Sciatic nerve (tissue), 2 donors: ENCODE measurements at places on chromosomes 4 and X.

DNA sequence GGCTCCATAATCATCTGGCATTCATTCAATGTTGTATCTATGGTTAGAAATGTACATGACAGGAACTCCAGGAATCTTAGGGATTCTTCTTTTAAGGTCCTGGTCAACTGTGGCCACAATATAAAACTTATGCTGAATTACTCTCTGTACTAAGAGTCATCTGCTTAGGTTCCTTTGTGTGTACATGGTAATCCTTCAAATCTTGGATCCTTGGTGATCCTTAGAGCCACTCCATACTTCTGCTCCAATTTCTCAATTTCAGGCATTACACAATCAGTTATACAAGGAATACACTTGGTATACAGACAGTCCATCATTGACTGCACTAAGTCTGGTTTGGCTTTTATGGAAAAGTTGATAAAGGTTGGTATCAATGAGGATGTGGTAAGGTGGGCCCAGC, 5.8 kb downstream of the SRD5A3 start:
- DNase-seq: no peak

GRCh38 chrX:29215251-29215650, 628.0 kb downstream of the IL1RAPL1 start:
- no peak for DNase-seq

DNA sequence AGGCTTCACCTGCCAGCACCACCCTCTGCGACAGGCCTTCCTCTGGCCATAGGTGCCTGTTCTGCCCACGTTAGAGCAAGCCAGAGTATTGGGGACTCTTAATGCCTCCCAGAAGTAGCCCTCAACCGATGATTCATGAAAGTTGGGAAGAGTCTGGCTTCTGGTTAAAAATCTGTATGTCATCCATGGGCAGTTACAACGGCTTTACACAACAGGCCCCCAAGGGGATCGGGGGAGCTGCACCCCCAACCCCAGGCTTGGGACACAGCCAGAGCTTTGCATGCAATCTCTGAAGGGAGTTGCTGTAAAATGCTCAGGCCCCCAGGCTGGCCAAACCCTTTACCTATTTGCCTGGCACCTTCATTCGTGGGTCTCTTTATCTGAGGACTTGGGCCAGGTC, 5.4 kb upstream of the CYTL1 start:
- no peak for DNase-seq

DNA sequence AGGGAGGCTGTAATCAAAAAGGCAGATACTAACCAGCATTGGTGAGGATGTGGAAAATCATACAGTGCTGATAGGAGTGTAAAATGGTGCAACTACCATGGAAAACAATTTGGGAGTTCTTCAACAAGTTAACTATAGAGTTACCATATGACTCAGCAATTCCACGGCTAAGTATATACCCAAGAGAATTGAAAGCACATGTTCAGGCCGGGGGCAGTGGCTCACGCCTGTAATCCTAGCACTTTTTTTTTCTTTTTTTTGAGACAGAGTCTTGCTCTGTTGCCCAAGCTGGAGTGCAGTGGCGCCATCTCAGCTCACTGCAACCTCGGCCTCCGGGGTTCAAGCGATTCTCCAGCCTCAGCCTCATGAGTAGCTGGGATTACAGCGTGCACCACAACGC, 15.0 kb upstream of the CD99L2 start:
- no peak for DNase-seq

DNA sequence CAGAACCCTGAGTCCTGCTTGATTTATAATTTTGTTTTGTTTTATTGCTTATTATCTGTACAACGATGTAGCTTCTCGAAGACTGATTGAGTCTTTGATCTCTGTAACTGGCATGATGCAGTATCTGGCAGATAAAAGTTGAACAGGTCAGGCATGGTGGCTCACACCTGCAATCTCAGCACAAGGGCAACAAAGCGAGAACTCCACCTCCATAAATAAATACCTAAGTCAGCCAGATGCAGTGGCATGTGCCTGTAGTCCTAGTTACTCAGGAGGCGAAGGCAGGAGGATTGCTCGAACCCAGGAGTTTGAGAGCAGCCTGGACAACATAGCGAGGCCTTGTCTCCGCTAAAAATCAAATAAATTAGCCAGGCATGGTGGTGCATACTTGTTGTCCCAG, 15.7 kb upstream of the WDR19 start:
- DNase-seq: no peak

DNA sequence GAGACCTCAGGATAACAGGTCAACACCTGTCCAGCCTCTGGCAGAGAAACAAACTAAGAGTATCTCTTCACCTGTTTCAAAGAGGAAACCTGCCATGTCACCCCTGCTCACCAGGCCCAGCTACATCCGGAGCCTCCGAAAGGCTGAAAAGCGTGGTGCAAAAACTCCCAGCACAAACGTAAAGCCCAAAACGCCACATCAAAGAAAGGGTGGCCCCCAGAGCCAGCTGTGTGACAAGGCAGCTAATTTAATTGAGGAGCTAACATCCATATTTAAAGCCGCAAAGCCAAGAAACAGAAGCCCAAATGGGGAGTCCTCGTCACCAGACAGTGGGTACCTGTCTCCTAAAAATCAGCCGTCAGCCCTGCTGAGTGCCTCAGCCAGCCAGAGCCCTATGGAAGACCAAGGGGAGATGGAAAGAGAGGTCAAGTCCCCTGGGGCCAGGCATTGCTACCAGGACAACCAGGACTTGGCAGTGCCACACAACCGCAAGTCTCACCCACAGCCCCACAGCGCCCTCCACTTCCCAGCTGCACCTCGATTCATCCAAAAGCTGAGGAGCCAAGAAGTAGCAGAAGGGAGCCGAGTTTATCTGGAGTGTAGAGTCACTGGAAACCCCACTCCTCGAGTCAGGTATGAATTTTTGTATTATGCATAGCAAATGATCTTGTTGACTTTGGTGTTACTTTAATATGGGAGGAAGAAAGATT, 15.1 kb downstream of the PALLD start:
- no peak for DNase-seq

- no peak for DNase-seq
Measured at GRCh38 chr4:128244379-128244778, 43.2 kb downstream of the PGRMC2 start.

DNA sequence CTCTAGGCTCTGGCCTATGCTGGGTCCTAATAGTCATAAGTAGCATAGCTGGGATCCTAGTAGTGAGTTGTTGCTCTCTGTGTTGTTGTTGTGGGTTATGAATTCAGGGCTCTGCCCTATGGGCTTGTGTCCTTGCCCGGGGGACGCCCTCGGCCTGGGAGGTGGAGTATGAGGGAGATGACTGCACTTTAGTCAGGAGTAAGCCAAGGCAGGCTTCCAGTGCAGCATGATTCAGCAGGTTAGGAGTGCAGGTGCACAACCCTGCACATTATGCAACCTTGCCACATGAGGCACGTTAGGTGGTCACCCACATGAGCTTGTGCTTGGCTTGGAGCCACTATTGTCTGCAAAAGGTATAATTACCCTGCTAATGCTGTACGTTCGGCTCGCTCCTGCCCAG, 58.4 kb upstream of the CCDC149 start:
- no peak for DNase-seq

DNA sequence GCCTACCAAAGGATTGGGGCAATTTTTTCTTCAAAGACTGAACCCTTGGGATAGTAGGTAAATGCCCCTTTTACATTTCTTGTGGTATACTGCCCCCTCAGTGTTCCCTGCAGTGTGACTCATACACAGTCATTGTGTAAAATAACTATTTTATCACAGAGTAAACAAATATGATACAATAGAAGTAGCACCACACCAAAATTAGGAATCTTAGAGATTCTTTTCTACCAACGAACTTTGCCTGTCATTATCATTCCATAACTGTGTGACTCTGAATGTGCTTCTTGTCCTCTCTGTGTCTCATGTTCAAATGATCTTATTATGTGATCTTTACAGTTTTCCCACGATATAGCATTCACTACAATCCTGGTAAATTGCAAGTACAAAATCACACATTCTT, 517.0 kb downstream of the ZIC3 start:
- no peak for DNase-seq

DNA sequence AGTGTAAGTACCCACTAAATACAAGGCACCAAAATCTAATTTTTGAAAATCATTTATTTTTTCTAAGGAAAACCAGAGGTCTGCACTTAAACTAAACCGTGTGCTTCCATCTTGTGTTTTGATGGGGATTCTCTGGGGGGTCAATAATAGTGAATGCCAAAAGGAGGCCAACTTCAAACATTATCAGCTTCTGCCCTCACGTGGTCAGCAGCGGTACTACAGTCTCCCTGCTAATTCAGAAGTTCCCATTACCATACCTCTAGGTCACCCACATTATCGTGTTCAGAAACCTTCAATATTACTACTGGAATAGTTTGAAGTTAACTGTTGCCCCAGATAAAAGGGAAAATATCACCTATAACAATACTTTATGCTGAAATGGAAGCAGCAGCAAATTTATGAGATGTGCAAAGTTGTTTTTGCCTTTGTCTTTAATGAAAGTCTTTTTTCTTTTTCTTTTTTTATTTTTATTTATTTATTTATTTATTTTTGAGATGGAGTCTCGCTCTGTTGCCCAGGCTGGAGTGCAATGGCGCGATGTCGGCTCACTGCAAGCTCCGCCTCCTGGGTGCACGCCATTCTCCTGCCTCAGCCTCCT, 17.3 kb downstream of the CTPS2 start:
- DNase-seq: peak; percentile 78

DNA sequence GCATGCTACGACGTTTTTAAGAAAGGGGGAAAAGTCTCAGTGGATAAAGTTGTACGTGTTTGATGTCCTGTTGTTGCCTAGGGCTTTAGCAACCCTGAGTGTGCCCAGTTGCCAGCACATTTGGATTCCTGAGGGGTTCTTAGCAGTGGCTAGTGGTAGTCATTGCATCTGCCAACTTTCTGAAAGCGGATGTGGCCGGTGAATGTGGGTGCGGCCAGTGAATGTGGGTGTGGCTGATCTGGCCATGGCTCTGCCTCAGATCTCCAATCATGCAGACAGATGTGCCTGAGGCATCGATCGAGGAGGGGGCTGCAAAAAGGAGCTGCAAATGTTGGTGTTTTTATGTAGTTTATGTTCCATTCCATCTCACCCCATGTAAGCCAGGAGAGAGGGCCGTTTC, 41.5 kb upstream of the FAT1 start:
- DNase-seq: peak; percentile 68

GRCh38 chrX:5683996-5684395, 544.7 kb downstream of the NLGN4X start:
- no peak for DNase-seq

DNA sequence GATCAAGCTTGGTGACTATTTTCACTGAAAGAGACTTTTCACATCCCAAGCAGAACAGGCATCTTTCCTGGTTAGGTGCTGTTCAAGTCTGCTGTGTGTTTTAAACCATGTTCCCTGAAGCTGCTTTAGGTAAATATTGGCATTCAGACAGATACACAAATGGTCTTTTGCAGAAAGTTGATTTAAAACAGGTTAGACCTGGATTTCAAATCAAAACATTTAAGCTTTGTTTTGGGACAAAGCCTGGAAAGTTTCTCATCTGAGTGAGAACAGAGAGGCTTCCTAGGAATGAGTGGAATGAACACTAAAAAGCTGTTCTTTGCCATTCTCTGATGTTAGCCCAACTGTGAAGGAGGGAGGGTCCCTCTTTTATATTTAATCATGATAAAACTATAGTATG, 10.1 kb downstream of the ANXA3 start:
- DNase-seq: no peak

DNA sequence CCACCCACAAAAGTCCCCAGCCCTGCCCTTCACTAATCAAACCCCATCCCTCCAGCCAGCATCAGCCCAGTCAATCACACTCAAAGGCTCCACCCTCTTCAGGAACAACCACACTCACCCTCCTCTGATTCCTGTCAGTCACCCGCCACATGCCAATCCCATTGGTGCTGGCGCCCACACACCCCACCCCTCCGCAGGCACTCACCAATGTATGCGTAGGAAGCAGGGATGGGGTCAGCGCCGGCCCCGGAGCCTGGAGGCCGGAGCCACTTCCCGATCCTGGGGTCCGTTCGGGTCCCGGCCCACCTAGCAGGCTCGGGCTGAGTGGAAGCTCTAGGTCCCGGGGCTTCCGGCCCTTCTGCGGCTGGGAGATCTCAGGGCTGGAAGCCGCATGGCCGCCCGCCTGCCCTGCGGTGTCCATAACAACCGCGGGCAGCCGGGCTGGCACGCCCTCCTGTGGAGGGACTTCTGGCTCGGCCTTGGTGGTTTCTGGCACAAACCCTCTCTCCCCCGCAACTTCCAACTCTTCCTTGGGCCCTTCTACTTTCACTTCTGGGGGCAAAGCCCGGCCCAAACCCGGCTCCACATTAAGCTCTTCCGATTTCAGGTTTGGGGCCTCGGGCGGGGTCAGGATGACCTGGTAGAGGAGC, 7.9 kb upstream of the CFP start:
- no peak for DNase-seq

DNA sequence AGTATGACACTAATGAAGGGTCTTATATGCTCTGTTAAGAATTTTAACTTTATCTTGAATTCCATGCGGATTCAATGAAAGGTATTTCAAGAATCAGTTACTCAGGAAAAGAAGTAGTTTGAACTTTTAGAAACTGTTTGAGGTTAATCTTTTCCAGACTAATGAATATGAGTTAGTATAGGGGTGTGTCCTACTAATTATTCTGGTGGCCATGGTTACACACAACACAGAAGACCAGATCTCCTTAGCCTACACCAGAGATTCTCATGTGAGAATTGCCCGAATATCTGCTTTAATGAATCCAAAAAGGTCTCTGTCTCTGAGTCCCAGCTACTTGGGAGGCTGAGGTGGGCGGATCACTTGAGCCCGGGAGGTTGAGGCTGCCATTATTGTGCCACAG, 100.4 kb downstream of the MMRN1 start:
- no peak for DNase-seq

DNA sequence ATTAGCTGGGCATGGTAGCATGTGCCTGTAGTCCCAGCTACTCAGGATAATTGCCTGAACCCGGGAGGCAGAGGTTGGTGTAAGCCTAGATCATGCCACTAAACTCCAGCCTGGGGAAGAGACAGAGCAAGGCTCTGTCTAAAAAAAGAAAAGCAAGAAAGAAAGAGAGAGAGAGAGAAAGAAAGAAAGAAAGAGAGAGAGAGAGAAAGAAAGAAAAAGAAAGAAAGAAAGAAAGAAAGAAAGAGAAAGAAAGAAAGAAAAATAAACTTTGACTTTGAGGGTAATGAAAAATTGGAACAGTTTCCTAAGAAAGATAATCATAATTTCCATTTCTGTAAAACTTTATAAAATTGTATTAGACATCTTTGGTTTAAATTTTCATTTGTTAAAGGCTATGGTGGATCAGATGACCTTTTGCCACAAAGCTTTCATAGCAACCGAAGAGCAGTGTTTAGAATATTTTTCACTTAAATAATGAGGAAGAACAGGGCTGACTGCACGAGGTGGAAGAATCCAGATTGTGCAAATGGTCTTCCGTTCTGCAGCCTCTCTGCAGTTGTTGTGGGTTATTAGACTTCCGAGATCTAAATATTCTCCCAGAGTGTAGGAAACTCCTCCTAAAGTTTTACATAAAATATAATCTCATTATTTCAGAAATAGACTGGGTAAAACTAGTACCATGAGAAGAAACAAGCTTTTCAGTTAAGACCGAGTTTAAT, 55.9 kb downstream of the RBM47 start:
- no peak for DNase-seq

- DNase-seq: no peak
Measured at GRCh38 chr4:40221744-40222143, 24.9 kb downstream of the RHOH start.

GRCh38 chr4:138576684-138577083, 334.5 kb upstream of the SLC7A11 start:
- no peak for DNase-seq
